ENCODE measurements at places on chromosomes 11 and 22.
A peak's percentile ranks its signal among the peaks of the same experiment; 100 is the strongest.

DNA sequence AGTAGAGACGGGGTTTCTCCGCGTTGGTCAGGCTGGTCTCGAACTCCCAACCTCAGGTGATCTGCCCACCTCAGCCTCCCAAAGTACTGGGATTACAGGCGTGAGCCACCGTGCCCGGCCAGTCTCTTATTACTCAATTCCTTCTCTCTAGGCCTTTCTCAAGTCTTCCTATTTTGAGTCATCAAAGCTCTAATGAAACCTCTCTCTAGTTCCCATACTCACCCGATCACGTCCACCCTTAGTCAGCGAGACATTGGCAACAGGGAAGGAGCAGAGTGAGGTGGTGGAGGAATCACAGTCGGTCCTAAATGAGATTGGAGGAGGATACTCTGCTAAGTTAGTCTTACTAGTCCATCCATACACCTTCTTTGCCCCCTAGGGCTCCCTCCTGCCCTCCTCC, 5.0 kb downstream of the BSCL2 start:
- no peak for DNase-seq

DNA sequence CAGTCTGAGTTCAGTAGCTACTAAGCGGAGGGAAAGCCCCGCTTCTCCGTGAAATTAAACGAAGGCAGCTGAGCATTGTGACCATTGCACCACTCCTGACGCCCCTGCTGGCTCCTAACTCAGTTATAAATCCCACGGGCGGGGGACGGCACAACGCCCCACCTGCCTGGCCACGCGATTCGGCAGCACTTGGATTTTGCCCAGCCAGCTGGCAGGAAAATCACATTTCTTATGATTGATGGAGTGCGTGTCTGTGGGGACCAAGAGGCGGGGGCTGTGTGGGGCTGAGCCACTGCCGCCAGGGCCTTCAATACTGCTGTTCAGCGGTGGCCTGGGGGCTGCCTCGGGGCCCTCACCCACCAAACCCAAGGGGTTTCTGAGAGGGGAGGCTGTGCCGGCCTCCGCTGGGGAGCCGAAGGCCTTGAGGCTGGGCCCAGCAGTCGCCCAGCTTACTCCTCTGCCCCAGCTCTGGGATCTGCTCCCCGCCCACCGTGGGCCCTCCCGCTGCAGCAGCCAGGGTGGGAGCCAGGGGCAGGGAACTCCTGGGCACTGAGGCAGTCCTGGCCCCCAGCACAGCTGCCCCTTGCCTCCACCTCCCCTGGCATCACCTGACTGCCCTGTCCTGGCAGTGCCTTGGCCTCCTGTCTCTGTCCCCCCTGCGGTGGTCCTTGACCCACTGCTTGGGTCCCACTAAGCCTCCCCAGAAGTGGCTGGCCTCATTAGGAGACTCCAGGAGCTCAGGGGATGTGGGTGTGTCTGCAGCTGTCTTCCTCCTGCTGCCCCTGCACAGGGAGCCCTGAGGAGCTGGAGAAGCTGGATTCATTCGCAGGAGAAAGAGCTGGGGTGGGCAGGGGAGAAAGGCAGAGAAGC, 30.7 kb downstream of the SHISAL1 start:
- DNase-seq = no peak

DNA sequence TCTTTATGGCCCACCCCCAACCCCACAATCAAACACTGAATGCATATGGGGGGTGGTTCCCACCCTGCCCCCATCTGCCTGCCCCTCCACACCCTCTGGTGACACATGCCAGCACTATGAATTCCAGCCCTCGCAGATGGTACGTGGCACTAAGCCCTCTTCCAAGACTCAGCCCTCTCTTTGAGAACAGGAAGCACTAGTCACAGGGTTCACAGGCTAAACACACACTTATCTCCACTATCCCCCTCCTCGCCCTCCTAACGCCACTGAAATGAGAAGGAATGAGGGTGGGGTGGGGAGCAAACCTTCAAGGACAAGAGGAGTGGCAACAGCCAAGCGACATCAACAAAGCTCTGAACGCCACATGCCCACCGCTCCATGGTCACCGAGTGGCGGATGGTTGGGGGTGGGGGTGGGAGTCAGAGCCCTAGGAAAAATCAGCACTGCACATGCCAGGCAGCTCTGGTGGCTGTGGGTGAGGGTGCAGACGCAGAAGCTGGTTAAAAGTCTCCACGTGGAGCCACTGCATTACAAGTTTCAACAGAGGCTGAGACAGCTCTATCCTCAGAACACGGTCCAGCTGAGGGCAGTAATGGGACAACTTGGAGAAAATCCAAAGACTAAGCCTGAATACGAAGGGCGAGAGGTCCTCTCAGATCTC, 33.6 kb downstream of the TMEM184B start:
- peak; percentile 57 for DNase-seq

DNA sequence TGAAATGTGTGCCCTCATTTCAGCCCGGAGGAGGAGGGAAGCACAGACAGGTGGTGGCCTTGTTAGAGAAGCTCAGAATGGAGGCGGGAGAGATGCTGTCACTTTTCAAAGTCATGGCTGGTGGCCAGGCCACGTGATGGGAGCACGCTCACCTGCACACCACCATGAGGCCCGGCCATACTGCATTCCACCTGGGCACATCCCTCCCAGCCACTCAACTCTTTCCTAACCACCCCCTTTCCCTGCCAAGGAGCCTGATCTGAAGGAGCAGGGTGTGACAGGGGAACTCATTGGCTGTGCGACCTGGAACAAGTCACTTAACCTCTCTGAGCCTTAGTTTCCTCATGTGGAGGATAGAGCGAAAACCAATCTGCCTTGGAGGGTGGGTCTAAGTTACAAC, 364.5 kb downstream of the CTTN start:
- DNase-seq = no peak
